ENCODE measurements at places on chromosomes 1 and 21.

DNA sequence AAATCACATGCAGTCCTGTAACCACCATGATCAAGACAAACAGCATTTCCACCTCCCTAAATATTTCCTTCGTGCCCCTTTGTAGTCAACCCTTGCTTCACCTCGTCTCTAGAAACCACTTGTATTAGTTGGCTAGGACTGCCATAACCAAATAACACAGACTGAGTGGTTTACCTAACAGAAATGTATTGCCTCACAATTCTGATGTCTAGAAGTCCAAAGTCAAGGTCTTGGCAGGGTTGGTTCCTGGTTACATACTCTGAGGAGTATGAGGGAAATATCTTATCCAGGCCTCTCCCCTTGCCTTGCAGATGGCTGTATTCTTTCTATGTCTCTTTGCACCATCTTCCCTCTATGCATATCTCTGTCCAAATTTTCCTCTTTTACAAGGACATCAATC is 23.3 kb upstream of the FRRS1 start:
- H3K36me3 ChIP-seq = no peaks in the 10 kb centered on the region
- no peak overlapping the region for H3K4me3 ChIP-seq
- H3K4me1 ChIP-seq = no peaks in the 10 kb centered on the region
- H3K27ac ChIP-seq = no peak overlapping the region
- no peak for DNase-seq

- H3K27ac ChIP-seq = no peak overlapping the region
- no peak overlapping the region for H3K4me3 ChIP-seq
- no peaks in the 10 kb centered on the region for H3K27me3 ChIP-seq
- H3K4me1 ChIP-seq = no peaks in the 10 kb centered on the region
Observed at GRCh38 chr21:27408826-27409225, 441.9 kb upstream of the ADAMTS5 start.

DNA sequence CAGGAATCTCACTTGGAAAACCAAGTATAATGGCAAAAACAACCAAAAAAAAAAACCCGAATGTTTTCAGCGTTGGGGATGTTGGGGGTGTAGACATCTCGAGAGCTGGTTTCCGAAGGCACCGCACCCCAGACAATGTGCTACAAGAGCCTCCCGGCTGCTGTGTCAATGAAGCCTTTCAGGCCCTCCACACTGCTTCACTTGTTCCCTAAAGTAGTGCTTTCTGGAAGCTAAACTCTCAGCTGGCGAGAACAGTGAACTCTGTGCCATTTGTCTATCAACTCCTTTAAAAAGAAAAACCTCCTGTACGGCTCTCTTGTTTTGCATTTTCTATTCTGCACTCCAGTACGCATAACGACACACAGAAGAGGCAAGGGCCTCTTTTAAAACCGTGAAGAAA is 32.5 kb downstream of the PLEKHO1 start:
- peaks cover 10% of the 10 kb centered on the region for H3K4me1 ChIP-seq
- no peaks in the 10 kb centered on the region for H3K27me3 ChIP-seq
- no peak for DNase-seq
- no peak overlapping the region for H3K4me3 ChIP-seq

DNA sequence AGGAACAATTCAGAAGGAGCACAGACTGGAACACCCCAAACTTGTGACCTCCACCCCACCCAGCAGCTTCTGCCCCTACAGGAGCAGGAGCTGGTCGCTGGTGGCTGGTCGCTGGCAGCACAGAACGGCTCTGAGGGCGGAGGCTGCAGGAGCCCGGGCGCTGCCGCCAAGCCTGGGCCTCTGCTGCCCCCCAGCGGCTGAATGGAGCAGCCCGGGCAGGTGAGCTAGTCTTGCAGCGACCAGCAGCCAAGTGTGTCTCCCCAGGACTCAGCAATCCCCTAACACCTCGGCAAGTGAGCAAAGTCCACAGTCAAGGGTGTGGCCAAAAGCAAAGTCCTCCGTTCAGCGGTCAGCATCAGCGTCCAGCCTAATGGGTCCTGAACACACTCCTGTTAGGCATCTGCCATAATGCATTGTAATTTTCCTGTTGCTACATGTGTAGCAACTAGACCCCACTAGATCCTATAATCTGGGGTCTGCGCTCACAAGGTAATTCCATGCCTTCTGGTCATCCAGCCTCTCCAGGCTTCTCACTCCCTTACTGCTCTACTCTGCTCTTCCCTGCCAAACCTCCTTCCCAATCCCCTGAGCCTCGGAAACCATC is 12.1 kb upstream of the GJB5 start:
- H3K27me3 ChIP-seq = no peaks in the 10 kb centered on the region
- DNase-seq = peak; percentile 50
- H3K27ac ChIP-seq = no peak overlapping the region

- no peak overlapping the region for H3K4me3 ChIP-seq
- no peak for DNase-seq
- peaks cover 45% of the 10 kb centered on the region for H3K4me1 ChIP-seq
Observed at GRCh38 chr1:198167436-198167934, 10.7 kb downstream of the NEK7 start.

- H3K27ac ChIP-seq = peak overlapping the region; percentile 50
- peaks cover 30% of the 10 kb centered on the region for H3K4me1 ChIP-seq
- H3K4me3 ChIP-seq = no peak overlapping the region
- DNase-seq = no peak
- peaks cover 8% of the 10 kb centered on the region for H3K36me3 ChIP-seq
- no peaks in the 10 kb centered on the region for H3K27me3 ChIP-seq
Observed at GRCh38 chr1:119988306-119989062, 81.0 kb downstream of the NOTCH2 start.

DNA sequence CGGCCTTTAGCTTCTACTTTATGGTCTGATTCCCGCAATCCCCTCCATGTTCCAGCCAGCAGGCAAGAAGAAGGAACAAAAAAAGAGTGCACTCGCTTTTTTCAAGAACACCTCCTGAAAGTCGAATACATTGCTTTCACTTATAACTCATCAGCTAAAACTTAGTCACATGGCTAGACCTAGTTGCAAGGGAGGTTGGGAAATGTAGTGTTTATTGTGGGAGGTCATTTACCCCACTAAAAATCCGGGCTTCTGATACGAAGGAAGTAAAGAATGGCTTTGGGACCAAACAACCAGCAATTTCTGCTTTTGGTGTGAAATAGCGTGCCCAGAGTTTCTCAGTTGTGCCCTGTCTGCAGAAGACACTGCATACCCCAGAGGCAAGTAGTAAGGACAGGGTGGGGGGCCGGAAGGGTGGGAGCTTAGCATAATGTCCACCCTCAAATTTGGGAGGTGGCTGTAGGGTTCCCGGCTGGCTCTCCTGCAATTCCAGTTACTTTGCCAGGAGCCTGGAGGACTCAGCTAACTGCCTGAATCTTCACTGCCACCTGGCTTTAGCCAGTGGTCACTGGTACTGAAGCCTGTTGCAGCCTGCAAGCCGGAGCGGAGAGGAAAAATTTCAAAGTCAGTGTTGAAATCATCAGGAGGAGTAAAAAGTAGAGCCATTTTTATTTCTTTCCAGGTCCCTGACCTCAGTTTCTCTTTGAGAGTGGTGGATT is 57.7 kb upstream of the F3 start:
- H3K4me1 ChIP-seq = peaks cover 7% of the 10 kb centered on the region
- H3K36me3 ChIP-seq = no peaks in the 10 kb centered on the region
- H3K27me3 ChIP-seq = no peaks in the 10 kb centered on the region
- DNase-seq = no peak

DNA sequence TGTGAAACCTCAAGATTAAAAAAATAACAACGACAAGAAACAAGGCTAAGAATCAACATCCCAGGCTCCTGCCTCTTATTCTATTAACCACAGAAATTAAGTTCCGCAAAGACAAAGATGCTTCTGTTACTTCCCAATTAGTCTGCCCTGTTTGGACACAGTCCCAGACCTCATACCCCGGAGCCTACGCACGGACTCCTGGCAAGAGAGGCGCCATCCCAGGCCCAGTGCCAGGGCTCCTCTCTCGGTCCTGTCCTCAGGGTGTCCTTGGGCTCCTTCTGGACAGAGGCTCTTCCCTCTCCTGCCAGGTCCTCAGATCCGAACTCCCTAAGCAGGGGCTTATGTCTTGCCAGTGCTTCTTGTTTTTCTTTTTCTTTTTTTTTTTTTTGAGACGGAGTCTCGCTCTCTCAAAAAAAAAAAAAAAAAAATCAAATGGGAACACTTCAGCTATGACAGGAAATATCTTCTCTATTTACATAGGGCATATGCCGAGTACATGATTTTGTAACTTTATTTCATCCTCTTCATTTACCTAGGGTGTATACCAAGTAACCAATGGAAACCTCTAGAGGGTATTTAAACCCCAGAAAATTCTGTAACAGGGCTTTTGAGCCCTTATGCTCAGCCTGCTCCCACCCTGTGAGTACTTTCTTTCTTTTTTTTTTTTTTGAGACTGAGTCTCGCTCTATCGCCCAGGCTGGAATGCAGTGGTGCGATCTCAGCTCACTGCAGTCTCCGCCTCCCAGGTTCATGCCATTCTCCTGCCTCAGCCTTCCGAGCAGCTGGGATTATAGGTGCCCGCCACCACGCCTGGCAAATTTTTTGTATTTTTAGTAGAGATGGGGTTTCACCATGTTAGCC is 11.7 kb upstream of the ENO1 start:
- H3K27me3 ChIP-seq = no peaks in the 10 kb centered on the region
- H3K4me3 ChIP-seq = peak overlapping the region; percentile 30
- peaks cover 12% of the 10 kb centered on the region for H3K4me1 ChIP-seq
- no peaks in the 10 kb centered on the region for H3K36me3 ChIP-seq
- DNase-seq = no peak

DNA sequence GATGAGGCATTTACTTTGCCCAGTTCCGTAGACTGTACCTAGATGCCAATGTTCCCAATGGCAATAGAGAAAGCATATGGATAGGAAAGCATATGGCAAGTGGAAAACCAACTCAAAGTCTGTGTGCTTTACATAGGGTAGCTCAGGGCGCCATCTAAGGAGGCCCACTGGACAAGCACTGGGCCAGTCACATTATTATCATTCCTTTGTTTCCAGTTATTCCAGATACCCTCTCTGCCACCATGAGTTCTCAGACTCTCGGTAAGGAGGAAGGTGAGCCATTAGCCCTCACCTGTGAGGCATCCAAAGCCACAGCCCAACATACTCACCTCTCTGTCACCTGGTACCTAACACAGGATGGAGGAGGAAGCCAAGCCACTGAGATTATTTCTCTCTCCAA is 9.8 kb downstream of the CD101 start:
- H3K36me3 ChIP-seq = peaks cover 5% of the 10 kb centered on the region
- no peaks in the 10 kb centered on the region for H3K27me3 ChIP-seq
- no peak for DNase-seq
- H3K4me3 ChIP-seq = no peak overlapping the region

DNA sequence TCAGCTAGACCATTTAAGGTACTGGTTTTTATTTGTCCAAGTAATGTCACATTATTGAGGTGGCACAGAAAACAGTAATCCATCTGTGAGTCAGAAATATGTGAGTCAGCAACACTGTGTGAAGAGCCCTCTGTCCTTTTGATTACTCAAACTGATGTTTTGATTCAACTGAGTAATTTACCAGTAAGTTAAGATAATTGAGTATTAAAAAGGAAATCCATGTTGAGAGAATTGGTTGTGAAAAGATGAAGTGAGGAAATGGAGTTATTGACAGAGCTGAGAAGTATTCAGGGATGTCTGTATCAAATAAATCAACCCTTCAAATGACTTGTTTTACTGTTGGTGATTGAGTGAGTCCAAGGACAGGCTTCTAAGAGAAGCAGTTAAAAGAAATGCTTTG is 302.7 kb upstream of the SGIP1 start:
- H3K27ac ChIP-seq = no peak overlapping the region
- H3K4me1 ChIP-seq = no peaks in the 10 kb centered on the region
- DNase-seq = no peak
- no peak overlapping the region for H3K4me3 ChIP-seq
- no peaks in the 10 kb centered on the region for H3K36me3 ChIP-seq

DNA sequence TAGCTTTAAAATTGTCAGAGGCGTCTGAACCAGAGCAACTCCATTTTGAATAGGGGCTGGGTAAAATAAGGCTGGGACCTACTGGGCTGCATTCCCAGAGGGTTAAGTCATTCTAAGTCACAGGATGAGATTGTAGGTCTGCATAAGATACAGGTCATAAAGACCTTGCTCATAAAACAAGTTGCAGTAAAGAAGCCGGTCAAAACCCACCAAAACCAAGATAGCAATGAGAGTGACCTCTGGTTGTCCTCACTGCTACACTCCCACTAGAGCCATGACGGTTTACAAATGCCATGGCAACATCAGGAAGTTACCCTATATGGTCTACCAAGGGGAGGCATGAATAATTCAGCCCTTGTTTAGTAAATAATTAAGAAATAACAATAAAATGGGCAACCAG is 143.6 kb downstream of the GABPA start:
- no peaks in the 10 kb centered on the region for H3K4me1 ChIP-seq
- no peak overlapping the region for H3K27ac ChIP-seq
- no peak for DNase-seq
- H3K36me3 ChIP-seq = peaks cover 18% of the 10 kb centered on the region

- no peak for DNase-seq
- H3K27ac ChIP-seq = no peak overlapping the region
- no peaks in the 10 kb centered on the region for H3K27me3 ChIP-seq
- peaks cover 3% of the 10 kb centered on the region for H3K36me3 ChIP-seq
Observed at GRCh38 chr1:53043271-53043670, 18.7 kb upstream of the PODN start.

GRCh38 chr1:55955016-55955621 is 624.2 kb downstream of the PLPP3 start:
- no peak for DNase-seq
- no peak overlapping the region for H3K27ac ChIP-seq
- H3K36me3 ChIP-seq = no peaks in the 10 kb centered on the region
- H3K27me3 ChIP-seq = no peaks in the 10 kb centered on the region
- H3K4me3 ChIP-seq = no peak overlapping the region
- H3K4me1 ChIP-seq = no peaks in the 10 kb centered on the region
